SK-N-SH (cell line): ENCODE measurements at places on chromosomes 4 and X. TPM values are rescaled to one million over a fixed set of nuclear protein-coding genes. Genes with fewer than 3 reads are reported as not detected.

- DNase-seq, result no peak
These were observed 41.5 kb downstream of the F8 start for GRCh38 chrX:154981116-154981411.

Gene CASP3
- 15.5 and 21.8 TPM in 2 replicates for polyA plus RNA-seq

Gene HSD17B13
- polyA plus RNA-seq, result 0.05 and 0.13 TPM in 2 replicates

Gene RIPPLY1
- polyA plus RNA-seq, result 0.08 TPM in 1 of 2 replicates, not detected in the other
